Lung microvascular endothelial cell (primary cell): ENCODE measurements at places on chromosomes 5 and 9.

- no peak for DNase-seq
These were observed 5.4 kb downstream of the ADRA1B start for GRCh38 chr5:159921721-159922120.

DNA sequence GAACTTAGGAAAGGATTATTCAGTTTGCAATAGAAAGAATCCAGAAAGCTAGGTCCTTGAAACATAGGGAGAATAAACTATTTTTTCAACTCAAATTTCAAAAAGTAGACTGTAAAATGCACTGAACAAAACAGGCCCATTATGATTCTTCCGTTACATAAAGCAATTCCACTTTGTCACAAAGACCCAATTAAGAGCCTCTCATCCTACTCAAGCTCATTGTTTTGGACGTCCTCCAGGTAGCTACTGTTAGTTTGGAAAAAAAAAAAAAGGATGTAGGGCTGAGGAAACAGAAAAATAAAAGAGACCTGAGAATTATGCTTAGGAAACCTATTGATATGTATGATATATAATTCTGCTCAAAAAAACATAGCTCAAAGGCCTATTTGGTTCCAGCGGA is 74.0 kb downstream of the DIRAS2 start:
- DNase-seq: no peak

DNA sequence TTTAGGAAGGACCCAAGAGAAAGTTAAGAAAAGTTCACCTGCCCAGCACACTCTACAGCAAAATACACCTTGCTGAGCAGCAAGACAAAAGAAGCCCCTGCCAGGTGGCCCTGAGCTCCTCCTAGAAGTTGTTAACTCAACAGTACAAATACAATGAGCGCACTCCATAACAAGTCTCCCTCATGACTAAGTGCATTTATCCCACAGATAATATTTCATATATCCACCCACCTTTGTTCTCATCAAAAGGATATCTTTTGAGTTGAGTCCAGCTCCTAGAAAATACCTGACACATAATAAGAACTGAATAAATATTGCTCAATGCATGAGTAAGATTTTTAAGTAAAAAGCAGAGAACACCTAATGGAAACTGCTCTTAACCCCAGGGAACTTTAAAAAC is 73.3 kb downstream of the ABCA1 start:
- no peak for DNase-seq

DNA sequence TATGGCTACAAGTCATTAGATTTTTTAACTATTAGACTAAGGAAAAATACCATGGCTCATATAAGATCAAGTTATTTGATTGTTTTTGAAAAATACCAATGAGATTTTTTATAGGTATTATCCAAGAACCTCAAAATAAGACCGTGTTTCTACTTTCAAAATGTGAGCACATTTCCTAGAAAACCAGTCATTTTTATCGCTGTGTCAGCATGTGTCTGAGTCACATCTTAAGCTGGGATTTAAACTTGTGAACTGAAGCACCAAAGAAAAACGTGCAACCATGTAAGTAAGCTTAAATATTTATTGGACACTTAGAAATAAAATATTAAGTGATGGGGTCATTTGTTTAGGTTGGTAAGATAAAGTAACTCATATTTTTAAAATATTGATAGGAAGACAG is 1676.0 kb upstream of the NUDT12 start:
- DNase-seq: no peak

DNA sequence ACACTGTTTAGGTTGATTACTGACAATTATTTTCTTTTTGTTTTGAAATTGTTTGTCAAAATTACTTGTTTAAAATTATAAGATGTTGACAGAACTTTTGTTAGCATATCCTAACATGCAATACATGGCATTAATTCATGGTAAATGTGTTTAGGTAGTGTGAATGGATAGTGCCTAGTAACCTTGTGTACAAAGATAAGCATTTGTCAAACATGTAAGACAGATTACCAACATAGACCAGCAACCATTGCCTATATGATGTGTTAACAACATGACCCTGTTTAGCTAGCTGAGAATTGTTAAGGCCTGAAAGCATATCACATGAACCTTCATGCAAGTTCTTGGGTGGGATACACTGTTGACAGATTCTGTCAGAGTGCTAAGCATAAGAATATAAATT is 13.4 kb downstream of the MAN2A1 start:
- DNase-seq: no peak

GRCh38 chr5:86918246-86918645 is 300.5 kb downstream of the COX7C start:
- DNase-seq: no peak

DNA sequence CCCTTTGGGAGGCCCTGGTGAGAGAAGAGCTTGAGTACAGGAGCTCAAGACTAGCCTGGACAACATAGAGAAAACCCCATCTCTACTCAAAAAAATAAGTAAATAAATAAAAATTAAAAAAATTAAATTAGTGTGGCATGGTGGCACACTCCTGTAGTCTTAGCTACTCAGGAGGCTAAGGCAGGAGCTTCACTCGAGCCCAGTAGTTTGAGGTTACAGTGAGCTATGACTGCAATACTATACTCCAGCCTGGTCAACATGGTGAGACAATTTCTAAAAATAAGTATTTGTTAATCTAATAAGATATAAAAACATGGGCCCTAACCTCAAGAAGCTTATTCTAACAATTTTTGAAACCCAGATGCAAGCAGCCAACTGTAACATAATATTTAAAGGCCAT is 7.6 kb downstream of the RNF38 start:
- no peak for DNase-seq

GRCh38 chr9:4080921-4081895 is 218.7 kb downstream of the GLIS3 start:
- DNase-seq: no peak

DNA sequence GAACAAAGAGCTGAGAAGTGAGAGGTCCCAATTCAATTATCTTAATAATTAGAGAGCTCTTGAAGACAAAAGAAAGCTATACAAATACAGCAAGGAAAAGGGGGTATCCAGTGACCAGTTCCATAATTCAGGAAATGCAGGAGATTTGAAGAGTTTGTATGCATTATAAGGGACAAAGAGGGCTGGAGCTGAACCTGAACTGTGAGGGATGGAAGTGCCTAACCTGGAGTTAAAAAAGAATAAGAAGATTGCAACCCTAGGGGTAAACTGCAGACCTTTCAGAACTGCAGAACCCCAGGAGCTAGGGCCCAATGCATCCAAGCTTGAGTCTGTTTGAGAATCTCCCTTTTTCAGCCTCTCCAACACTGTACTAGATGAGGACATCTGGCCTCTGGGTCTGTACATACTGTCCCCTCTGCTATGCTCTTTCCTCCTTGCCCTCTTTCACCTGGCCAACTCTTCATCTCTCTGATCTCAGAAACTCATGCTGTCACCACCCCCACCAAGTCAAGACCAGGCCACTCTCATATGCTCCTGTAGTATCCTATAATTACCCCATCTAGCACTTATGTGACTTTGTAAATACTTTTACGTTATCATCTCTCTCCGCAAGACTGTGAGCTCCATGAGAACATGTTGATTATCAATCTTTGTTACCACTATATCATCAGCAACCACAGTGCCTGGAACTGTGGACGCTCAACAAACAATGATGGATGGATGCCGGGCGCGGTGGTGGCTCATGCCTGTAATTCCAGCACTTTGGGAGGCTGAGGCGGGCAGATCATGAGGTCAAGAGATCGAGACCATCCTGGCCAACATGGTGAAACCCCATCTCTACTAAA is 6.6 kb upstream of the PRKACG start:
- no peak for DNase-seq

GRCh38 chr5:120382833-120383232 is 81.3 kb upstream of the PRR16 start:
- DNase-seq: no peak

DNA sequence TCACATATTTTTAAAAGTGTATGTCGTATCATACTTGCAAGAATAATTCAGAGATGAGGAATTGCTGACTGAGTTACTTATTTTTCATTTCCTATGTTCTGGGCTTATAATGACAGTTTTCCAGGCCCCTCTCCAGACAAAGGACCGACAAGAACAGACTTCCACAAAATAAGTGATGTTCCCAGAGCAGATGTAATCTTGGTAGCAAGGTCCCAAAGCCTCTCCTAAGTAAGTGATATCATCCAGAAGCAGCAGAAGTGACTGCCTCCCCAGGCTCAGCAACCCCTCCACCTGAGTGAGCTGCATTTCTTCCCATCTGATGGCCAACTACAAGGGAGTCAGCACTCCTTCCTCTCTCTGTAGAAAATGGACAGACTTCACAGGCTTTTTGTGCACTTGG is 57.1 kb downstream of the SEMA6A start:
- no peak for DNase-seq

DNA sequence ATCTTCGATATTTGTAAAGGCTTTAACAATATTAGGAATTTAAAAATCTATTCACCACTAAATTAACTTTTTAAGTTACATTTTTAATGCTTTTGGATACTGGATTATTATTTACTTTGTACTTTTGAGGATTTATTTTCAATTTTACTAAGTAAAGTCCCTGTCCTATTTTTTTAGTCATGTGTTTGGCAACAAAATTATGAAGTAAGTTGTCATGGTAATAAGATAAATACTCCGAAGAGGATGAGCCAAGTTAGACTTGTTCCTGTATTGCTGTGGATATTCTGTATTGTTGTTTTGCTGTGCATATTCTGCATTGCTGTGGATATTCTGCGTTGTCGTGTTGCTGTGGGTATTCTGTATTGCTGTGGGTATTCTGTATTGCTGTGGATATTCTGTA is 210.1 kb downstream of the MTRR start:
- DNase-seq: no peak

- peak; percentile 87 for DNase-seq
These were observed 128.7 kb downstream of the PALM2AKAP2 start for GRCh38 chr9:109908459-109909390.

GRCh38 chr5:61768692-61769281 is 436.7 kb downstream of the ZSWIM6 start:
- peak; percentile 32 for DNase-seq

- no peak for DNase-seq
These were observed 172.2 kb downstream of the TRPM3 start for GRCh38 chr9:70949239-70949638.

DNA sequence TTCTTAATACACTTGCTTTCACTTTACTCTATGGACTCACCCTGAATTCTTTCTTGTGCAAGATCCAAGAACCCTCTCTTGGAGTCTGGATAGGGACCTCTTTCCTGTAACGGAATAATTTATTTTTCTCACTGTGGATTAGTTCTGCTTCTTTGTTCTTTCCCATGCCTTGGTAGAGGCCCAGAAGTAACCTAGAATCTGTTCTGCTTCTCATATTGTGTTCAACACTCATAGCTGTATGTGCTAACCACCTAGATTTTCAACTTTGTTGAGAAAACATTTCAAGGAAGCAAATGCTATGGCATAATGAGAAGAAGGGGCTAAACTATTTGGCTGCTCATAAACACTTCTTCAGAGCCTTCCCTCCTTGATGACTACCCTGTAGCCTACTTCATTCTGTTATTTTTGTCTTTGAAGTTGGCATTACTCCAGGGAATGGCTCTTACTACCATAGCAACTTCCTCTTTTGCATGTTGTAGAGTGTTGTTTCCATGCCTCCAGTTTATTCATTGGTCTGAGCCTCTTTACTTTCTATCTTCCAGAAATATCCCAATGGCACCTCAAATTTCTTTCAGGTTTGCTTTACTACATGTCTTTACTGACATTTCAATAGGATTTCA is 74.3 kb downstream of the KIAA0825 start:
- DNase-seq: peak; percentile 5

GRCh38 chr9:16136961-16137360 is 584.1 kb downstream of the CCDC171 start:
- DNase-seq: no peak

GRCh38 chr5:16461782-16462181 is 3.8 kb downstream of the ZNF622 start:
- DNase-seq: no peak

GRCh38 chr5:169554251-169554650 is 29.3 kb upstream of the SPDL1 start:
- no peak for DNase-seq

DNA sequence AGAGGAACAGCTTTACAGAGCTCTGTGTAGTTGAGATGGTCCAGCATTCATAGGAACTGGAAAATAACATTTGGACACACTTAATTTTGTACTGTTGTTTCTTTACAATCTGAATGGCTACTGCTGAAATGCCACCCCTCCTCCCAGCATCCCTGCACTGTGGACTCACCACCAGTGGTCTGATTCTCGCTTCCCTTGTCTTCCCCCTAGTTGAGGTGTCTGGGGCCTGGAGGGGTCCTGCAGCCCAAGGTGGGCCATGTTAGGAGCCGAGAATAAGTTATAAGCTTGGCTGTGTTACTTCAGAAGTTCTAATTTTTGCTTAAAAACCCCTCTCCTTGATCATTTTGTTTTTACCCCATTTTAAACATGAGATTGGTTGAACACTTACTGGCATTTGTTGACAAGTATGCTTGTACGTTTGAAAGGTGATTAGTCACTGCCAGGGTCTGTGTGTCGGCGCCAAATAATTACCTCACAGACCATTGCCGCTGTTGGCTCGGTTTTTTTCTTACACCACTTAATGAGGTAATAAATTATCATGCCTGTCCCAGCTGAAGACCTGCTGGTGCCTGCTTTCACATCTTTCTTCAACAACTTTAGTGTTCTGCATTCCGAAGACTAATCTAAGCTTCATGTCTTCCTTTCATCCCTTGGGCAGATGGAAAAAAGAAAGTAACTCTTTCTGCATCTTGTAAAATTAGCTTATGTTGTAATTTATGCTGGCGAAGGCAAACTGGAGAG is 65.8 kb downstream of the MCCC2 start:
- peak; percentile 54 for DNase-seq
